ENCODE measurements at places on chromosomes 4 and X. TPM values are rescaled to one million over a fixed set of nuclear protein-coding genes. Genes with fewer than 3 reads are reported as not detected.
A peak's percentile ranks its signal among the peaks of the same experiment; 100 is the strongest.

Gene KCNE5
- 0.05 TPM for polyA plus RNA-seq

GRCh38 chr4:112003231-112003907 lies 141.9 kb upstream of the FAM241A start:
- H3K27me3 ChIP-seq: no peaks in the 10 kb centered on the region
- no peak for DNase-seq
- no peaks in the 10 kb centered on the region for H3K4me1 ChIP-seq
- H3K4me3 ChIP-seq: no peak overlapping the region
- H3K36me3 ChIP-seq: no peaks in the 10 kb centered on the region

DNA sequence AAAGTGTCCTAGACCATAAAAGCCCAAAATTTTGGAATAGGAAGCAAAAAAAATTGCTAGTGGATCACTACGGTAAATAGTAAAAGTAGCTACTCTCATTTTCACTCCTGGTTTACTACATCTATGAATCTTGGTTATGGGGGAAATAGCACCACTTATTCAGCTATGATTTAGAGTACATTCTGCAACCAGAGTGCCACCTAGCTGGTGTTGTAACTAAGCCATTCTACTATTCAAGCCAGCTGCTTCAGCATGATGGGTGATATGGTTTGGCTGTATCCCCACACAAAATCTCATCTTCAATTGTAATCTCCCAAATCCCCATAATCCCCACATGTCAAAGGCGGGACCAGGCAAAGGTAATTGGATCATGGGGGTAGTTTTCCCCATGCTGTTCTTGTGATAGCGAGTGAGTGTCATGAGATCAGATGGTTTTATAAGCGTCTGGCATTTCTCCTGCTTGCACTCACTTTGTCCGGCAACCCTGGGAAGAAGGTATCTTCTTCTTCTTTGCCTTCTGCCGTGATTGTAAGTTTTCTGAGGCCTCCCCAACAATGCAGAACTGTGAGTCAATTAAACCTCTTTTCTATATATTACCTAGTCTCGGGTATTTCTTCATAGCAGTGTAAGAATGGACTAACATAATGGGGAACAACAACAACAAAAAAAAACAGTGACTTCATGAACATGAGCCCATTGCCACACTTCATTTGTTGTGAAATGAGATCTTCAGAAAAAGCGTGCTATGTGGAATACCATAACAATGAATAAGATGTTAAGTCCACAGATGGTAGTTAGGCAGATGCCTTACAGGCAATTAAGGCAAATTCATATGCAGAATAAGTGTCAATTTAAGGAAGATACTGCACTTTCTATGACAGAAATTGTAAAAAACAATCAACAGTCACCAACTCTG lies 280.1 kb downstream of the PABPC4L start:
- no peak for DNase-seq
- no peak overlapping the region for H3K4me3 ChIP-seq
- H3K27me3 ChIP-seq: no peaks in the 10 kb centered on the region

DNA sequence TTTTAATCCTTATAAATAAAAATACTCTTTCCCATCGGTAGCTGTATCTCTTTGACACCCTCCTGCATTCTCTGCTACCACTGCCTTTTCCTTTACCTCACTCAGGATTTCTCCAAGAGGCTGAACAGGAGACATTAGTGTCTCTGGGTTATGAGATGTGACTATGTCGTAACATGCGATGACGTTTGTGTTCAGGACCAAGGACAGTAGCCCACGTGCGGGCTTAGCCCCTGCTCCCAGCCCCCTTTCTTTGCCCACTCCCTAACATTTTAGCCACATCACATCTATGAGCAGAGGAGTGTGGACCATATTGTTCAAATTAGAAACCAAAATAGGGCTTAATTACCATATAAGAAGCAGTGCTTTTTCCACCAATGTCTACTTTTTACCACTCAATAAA lies 369.3 kb downstream of the FBXW7 start:
- H3K4me3 ChIP-seq: no peak overlapping the region
- no peaks in the 10 kb centered on the region for H3K27me3 ChIP-seq
- no peaks in the 10 kb centered on the region for H3K36me3 ChIP-seq
- no peak overlapping the region for H3K27ac ChIP-seq

- H3K36me3 ChIP-seq: no peaks in the 10 kb centered on the region
- DNase-seq: no peak
- H3K4me1 ChIP-seq: no peaks in the 10 kb centered on the region
- no peak overlapping the region for H3K27ac ChIP-seq
- no peaks in the 10 kb centered on the region for H3K27me3 ChIP-seq
Measured at GRCh38 chrX:132071254-132071653, 48.2 kb downstream of the STK26 start.

Gene ZBTB49
- polyA plus RNA-seq: 1.3 TPM

GRCh38 chr4:185346975-185347601 lies 48.6 kb downstream of the LRP2BP start:
- H3K27ac ChIP-seq: no peak overlapping the region
- no peaks in the 10 kb centered on the region for H3K27me3 ChIP-seq
- peaks cover 9% of the 10 kb centered on the region for H3K36me3 ChIP-seq

DNA sequence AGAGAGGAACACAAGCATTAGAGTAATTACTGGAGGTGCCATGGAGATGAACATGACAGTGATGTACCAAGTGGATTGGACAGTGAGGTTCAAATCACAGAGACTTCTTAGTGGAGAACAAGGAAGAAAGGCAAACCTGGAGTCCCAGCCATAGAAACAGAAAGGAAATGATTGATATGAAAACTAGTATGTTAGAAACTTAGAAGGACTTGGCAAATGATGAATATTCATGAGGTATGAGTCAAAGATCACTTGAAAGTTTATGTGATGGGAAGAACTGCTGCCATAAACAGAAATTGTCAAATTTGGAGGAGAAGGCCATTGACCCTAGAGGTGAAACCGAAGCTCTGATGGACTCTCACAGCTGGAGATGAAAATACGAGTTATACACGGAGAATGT lies 88.2 kb downstream of the PHOX2B start:
- no peak overlapping the region for H3K4me3 ChIP-seq
- no peaks in the 10 kb centered on the region for H3K36me3 ChIP-seq
- no peak overlapping the region for H3K27ac ChIP-seq

Gene GPR78
- not detected for polyA plus RNA-seq

DNA sequence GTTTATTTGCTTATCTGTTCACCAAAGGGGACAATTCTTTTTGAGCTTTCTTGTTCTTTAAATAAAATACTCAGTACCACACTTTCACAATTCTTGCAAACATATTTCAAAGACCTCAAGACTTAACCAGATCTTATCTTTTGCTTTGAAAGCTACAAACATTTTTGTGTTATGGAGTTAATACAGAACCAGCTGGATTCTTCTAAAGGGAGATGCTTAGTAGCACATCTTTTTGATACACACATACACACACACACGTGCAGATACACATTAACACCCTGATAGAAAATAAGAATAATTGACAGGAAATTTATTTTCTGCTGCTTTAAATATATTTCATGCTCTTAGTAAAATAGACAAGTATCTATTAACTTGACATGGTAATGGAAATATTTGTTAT lies 379.1 kb downstream of the SH2D1A start:
- peaks cover 3% of the 10 kb centered on the region for H3K36me3 ChIP-seq
- H3K27ac ChIP-seq: no peak overlapping the region
- H3K4me1 ChIP-seq: no peaks in the 10 kb centered on the region
- no peak overlapping the region for H3K4me3 ChIP-seq
- H3K27me3 ChIP-seq: no peaks in the 10 kb centered on the region
- DNase-seq: no peak

- H3K4me1 ChIP-seq: no peaks in the 10 kb centered on the region
- no peaks in the 10 kb centered on the region for H3K27me3 ChIP-seq
- H3K36me3 ChIP-seq: no peaks in the 10 kb centered on the region
- no peak overlapping the region for H3K27ac ChIP-seq
- H3K4me3 ChIP-seq: no peak overlapping the region
Measured at GRCh38 chr4:14096396-14096965, 469.0 kb upstream of the BOD1L1 start.

- DNase-seq: peak; percentile 75
- H3K27ac ChIP-seq: peak within 1 kb of the TSS; percentile 18
- H3K4me1 ChIP-seq: peaks cover 14% of the 10 kb centered on the region
- no peaks in the 10 kb centered on the region for H3K36me3 ChIP-seq
- peak within 1 kb of the TSS; percentile 77 for H3K4me3 ChIP-seq
Measured at GRCh38 chrX:48508400-48509244, at the start of gene PORCN. Gene PORCN (plus strand): TSS chrX:48508992. CDS start chrX:48509821, 829 bp downstream.

Gene SASH3
- polyA plus RNA-seq: 1.8 TPM

DNA sequence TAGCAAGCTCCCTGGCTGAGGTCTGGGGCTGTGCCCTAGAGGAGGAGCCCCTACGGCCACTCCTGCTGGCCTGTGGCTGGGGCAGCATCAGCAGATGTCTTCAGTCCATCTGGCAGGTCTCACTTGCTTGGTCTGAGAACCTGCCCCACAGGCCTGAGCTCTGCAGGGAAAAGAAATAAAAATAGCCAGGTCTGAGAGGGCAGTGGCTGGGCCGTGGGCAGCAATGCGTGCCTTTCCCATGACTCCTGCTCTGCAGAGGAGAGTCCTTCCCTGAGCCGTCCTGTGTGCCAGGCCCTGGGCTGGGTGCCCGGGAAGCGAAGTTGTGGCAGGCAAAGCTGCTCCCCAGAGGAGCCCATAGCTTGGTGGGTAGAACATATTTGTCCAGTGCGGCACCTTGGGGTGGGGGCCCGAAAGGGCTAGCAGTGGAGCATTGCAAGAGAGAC lies 11.3 kb upstream of the KIAA0232 start:
- no peaks in the 10 kb centered on the region for H3K4me1 ChIP-seq
- H3K27ac ChIP-seq: no peak overlapping the region
- H3K36me3 ChIP-seq: no peaks in the 10 kb centered on the region
- no peak for DNase-seq

- H3K27ac ChIP-seq: no peak overlapping the region
- H3K4me1 ChIP-seq: peaks cover 12% of the 10 kb centered on the region
- peaks cover 2% of the 10 kb centered on the region for H3K27me3 ChIP-seq
- no peak overlapping the region for H3K4me3 ChIP-seq
Measured at GRCh38 chrX:17967888-17968287, 106.8 kb upstream of the RAI2 start.

Gene MAGEA1
- not detected for polyA plus RNA-seq

GRCh38 chrX:81336455-81337152 lies 134.7 kb downstream of the SH3BGRL start:
- no peaks in the 10 kb centered on the region for H3K4me1 ChIP-seq
- H3K27me3 ChIP-seq: no peaks in the 10 kb centered on the region
- DNase-seq: no peak

DNA sequence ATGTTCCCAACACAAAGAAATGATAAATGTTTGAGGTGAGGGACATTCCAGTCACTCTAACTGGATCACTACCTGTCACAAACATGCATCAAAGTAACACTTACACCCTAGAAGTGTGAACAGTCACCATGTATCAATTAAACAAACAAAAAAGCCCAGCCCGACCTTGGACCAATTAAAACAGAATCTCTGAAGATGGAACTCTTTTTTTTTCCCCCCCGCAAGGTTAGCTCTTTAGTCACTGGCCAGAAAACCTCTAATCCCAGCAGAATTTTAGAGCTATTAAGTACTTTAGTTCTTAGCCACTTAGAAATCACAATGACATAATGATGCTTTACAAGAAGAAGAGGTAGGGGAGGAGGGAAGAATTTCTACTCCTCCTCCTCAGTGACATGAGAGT lies 154.5 kb downstream of the PALLD start:
- H3K4me3 ChIP-seq: no peak overlapping the region
- no peak overlapping the region for H3K27ac ChIP-seq
- H3K36me3 ChIP-seq: no peaks in the 10 kb centered on the region
- no peaks in the 10 kb centered on the region for H3K4me1 ChIP-seq
- no peaks in the 10 kb centered on the region for H3K27me3 ChIP-seq
- DNase-seq: no peak

GRCh38 chr4:132108784-132109183 lies 1040.3 kb upstream of the PCDH10 start:
- H3K27ac ChIP-seq: no peak overlapping the region
- H3K27me3 ChIP-seq: no peaks in the 10 kb centered on the region
- H3K36me3 ChIP-seq: no peaks in the 10 kb centered on the region
- DNase-seq: no peak
- H3K4me1 ChIP-seq: no peaks in the 10 kb centered on the region
- no peak overlapping the region for H3K4me3 ChIP-seq

GRCh38 chr4:74255096-74255495 lies 53.2 kb upstream of the EPGN start:
- H3K27ac ChIP-seq: no peak overlapping the region
- H3K27me3 ChIP-seq: no peaks in the 10 kb centered on the region
- H3K4me3 ChIP-seq: no peak overlapping the region
- no peaks in the 10 kb centered on the region for H3K36me3 ChIP-seq
- H3K4me1 ChIP-seq: no peaks in the 10 kb centered on the region

GRCh38 chrX:110359273-110359672 lies 625 bp downstream of the RTL9 start:
- no peaks in the 10 kb centered on the region for H3K27me3 ChIP-seq
- no peaks in the 10 kb centered on the region for H3K4me1 ChIP-seq
- no peak overlapping the region for H3K4me3 ChIP-seq
- DNase-seq: no peak
- no peak overlapping the region for H3K27ac ChIP-seq

DNA sequence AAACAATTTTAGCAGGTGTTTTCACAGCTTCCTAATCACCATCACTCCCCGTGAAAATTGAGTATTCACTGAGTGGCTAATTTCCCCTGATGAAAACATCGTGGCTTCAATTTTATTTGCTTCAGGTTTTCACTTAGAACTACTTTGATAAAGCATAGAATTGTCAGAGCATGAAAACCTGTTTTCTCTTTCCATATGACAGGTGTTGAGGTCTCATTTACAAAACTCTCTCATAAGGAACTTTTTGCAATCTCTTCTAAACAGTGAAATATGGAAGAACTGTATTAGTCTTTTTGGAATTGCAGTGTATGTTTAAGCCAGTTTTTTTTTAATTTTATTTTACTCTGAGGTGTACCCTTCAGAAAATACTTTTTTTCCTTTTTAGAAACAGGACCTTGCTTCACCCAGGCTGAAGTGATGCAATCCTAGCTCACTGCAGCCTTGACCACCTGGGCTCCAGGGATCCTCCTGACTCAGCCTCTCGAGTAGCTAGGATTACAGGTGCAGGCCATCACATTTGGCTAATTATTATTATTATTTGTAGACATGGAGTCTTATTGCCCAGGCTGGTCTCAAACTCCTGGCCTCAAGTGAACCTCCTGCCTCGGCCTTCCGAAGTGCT lies 111.2 kb upstream of the RAPGEF2 start:
- no peaks in the 10 kb centered on the region for H3K27me3 ChIP-seq
- peaks cover 13% of the 10 kb centered on the region for H3K4me1 ChIP-seq
- no peaks in the 10 kb centered on the region for H3K36me3 ChIP-seq
- no peak for DNase-seq
- no peak overlapping the region for H3K27ac ChIP-seq
- no peak overlapping the region for H3K4me3 ChIP-seq

GRCh38 chrX:115174548-115174947 lies 14.7 kb upstream of the RBMXL3 start:
- H3K36me3 ChIP-seq: no peaks in the 10 kb centered on the region
- H3K4me3 ChIP-seq: no peak overlapping the region
- no peak overlapping the region for H3K27ac ChIP-seq
- H3K4me1 ChIP-seq: no peaks in the 10 kb centered on the region

GRCh38 chr4:83609365-83609764 lies 73.5 kb downstream of the GPAT3 start:
- no peaks in the 10 kb centered on the region for H3K36me3 ChIP-seq
- no peaks in the 10 kb centered on the region for H3K4me1 ChIP-seq
- no peaks in the 10 kb centered on the region for H3K27me3 ChIP-seq
- no peak overlapping the region for H3K4me3 ChIP-seq
